ENCODE measurements at places on chromosomes 13 and 19. TPM values are rescaled to one million over a fixed set of nuclear protein-coding genes. Genes with fewer than 3 reads are reported as not detected.

Gene NALCN
- total RNA-seq: not detected

Gene TPTE2
- total RNA-seq: not detected

Gene ZNF723
- not detected for total RNA-seq

Gene FGF22
- total RNA-seq: not detected

Gene GRIK5
- total RNA-seq: 0.59 TPM

Gene LIN37
- 10.5 TPM for total RNA-seq

Gene DDA1
- total RNA-seq: 44.1 TPM

Gene TNNI3
- total RNA-seq: not detected

Gene IRGC
- total RNA-seq: not detected

Gene MAB21L1
- total RNA-seq: not detected

Gene MUC16
- total RNA-seq: not detected

Gene CYP2F1
- total RNA-seq: not detected

Gene SIGLEC7
- total RNA-seq: not detected

Gene PAK4
- total RNA-seq: 19.2 TPM

Gene BCKDHA
- 24.8 TPM for total RNA-seq

Gene GET3
- 90.8 TPM for total RNA-seq

Data from activated CD8-positive, alpha-beta memory T cell treated with anti-CD3 and anti-CD28 coated beads for 36 hours (primary cell).